HepG2 (cell line): ENCODE measurements at places on chromosomes 12 and 14. TPM values are rescaled to one million over a fixed set of nuclear protein-coding genes. Genes with fewer than 3 reads are reported as not detected.
A peak's percentile ranks its signal among the peaks of the same experiment; 100 is the strongest.

Gene CTSG
- not detected in 2 replicates for total RNA-seq

Gene LRP1-AS
- not detected in 2 replicates for total RNA-seq

Gene KRT73
- not detected in 2 replicates for total RNA-seq

Gene IGF1
- not detected in 2 replicates for total RNA-seq

Gene TAS2R7
- total RNA-seq, result not detected in 2 replicates

- no peaks in the 10 kb centered on the region for H3K36me3 ChIP-seq
- no peak for DNase-seq
- H3K4me3 ChIP-seq, result no peak overlapping the region
- no peaks in the 10 kb centered on the region for H3K27me3 ChIP-seq
- no peak overlapping the region for H3K27ac ChIP-seq
Observed at GRCh38 chr12:18549598-18549997, 188.2 kb downstream of the PLCZ1 start.

DNA sequence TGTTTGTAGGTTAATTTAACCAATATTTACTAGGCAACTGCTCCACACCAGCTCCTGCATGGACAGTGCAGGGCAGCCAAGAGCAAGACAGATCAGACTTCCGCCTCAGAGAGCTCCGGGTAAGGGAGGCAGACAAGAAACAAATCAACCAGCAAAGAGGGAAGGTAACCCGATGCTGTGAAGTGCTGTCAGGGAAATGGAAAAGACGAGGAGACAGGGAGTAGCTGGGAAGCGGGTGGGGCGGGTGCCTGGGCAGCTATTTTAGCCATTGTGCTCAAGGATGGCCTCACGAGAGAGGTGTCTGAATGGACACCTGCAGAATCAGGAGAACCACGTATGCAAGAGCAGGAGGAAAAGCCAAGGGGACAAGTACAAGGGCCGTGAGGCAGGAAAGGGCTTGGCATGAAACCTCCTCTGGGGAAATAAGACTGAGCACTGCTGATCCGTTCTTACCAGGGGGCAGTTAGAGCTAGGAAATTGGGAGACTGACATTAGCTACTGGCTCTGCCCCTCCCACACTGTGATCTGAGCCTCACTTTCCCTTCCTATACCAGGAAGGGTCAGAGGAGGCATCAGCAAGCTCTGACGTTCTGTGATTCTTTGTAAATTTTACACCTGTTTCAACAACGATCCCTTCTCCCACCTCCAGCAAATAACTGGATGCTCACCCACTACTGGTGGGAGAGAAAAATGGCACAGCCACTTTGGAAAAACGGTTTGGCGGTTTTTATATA, 6.5 kb upstream of the TMEM119 start:
- H3K4me3 ChIP-seq, result no peak overlapping the region
- H3K27me3 ChIP-seq, result peaks cover 9% of the 10 kb centered on the region; the same call in 1 of the 3 replicates

DNA sequence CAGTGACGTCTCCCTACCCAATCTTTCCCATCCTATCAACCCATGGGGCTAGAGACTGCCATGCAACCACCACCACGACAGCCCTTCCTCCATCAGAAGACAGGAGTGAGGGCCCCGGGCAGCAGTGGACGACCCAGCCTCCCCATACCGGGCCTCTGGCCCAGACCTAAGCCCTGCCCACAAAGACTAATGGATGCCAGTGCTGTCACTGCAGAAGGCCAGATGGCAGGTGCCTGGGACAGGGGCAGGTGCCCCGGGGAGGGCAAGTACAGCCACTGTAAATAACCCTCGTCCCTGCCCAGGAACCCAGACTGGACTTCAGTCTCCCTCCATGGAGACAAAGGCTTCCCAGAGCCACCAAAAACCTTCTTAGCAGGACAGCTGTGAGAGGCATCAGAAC, 20.3 kb upstream of the HSPB8 start:
- no peaks in the 10 kb centered on the region for H3K36me3 ChIP-seq
- no peaks in the 10 kb centered on the region; the same call in 1 of the 2 replicates for H3K27me3 ChIP-seq
- H3K27ac ChIP-seq, result no peak overlapping the region
- no peak overlapping the region for H3K4me3 ChIP-seq
- DNase-seq, result no peak
- no peaks in the 10 kb centered on the region for H3K4me1 ChIP-seq

DNA sequence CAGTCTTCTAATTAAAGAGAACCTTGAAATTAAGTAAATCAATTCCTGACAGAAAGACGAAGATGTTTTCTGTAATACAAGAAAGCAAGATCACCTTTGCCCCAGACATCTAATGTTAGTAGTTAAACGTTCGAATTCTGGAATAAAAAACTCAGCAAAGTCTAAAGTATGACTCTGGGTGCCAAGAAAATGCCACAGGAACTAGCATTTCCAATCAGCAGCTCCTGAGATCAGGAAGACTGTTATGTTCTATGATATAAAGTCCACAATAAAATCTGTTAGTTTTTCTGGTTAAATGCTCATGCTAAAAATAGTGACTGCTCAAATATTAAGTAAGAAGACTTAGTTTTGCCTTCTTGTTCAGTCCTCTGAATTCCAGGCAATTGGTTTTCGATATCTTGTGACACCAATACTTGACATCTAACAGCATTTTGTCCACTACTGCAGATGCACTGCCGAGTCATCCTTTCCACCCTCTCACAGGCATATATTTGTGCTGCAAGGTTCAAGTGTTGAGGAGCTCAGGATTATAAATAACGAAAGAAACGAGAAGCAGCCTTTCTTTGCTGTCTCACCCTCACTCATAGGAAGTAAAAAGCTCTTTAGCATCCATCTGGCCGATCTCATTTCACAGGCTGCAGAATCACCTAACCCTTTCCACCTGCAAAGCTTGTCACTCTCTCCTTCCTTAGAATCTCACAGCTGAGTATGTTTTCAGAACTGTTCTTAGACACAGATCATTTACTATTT, 32.0 kb downstream of the SSH1 start:
- H3K4me1 ChIP-seq, result no peaks in the 10 kb centered on the region
- DNase-seq, result no peak
- no peaks in the 10 kb centered on the region for H3K27me3 ChIP-seq
- no peak overlapping the region for H3K4me3 ChIP-seq
- peaks cover 1% of the 10 kb centered on the region for H3K36me3 ChIP-seq
- H3K27ac ChIP-seq, result no peak overlapping the region

- peak; percentile 46 for DNase-seq
- H3K4me1 ChIP-seq, result 0 out of 2 replicates have a peak, but pooled peaks cover 7% of the 10 kb centered on the region
- no peak overlapping the region for H3K27ac ChIP-seq
- H3K4me3 ChIP-seq, result no peak overlapping the region
- H3K27me3 ChIP-seq, result no peaks in the 10 kb centered on the region; the same call in 1 of the 2 replicates
- H3K36me3 ChIP-seq, result no peaks in the 10 kb centered on the region
Observed at GRCh38 chr12:50314636-50315312, 31.5 kb upstream of the LIMA1 start.

- no peak for DNase-seq
- no peaks in the 10 kb centered on the region for H3K36me3 ChIP-seq
- H3K27me3 ChIP-seq, result no peaks in the 10 kb centered on the region
- H3K4me1 ChIP-seq, result peaks cover 45% of the 10 kb centered on the region
Observed at GRCh38 chr12:121708313-121709063, 4.1 kb upstream of the TMEM120B start.

GRCh38 chr12:61713121-61713520, 547.1 kb upstream of the USP15 start:
- H3K27ac ChIP-seq, result no peak overlapping the region
- no peaks in the 10 kb centered on the region for H3K27me3 ChIP-seq
- no peaks in the 10 kb centered on the region for H3K4me1 ChIP-seq
- H3K4me3 ChIP-seq, result no peak overlapping the region
- DNase-seq, result no peak

GRCh38 chr12:24615967-24616411, 332.9 kb downstream of the BCAT1 start:
- H3K27me3 ChIP-seq, result no peaks in the 10 kb centered on the region
- H3K27ac ChIP-seq, result no peak overlapping the region
- no peak overlapping the region for H3K4me3 ChIP-seq
- H3K36me3 ChIP-seq, result no peaks in the 10 kb centered on the region
- H3K4me1 ChIP-seq, result peaks cover 12% of the 10 kb centered on the region

DNA sequence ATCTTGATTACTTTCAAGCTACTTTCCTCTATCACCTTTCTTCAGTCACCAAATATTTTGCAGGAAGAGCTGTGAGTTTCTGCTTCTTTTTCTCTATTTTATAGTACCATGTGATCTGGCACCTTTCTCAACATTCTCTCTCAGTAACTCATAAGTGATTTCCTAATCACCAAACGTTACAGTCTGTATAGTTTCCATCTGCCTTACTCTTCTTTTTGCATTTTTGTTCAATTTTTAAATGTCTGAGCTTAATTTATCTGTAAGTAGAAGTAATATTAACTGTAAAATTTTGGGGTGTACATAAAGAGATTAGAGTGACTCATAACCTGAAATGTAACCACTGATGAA, 422.1 kb upstream of the SYT1 start:
- H3K4me1 ChIP-seq, result no peaks in the 10 kb centered on the region
- no peaks in the 10 kb centered on the region for H3K27me3 ChIP-seq
- DNase-seq, result no peak
- H3K36me3 ChIP-seq, result no peaks in the 10 kb centered on the region

- no peaks in the 10 kb centered on the region for H3K27me3 ChIP-seq
- H3K4me1 ChIP-seq, result peaks cover 32% of the 10 kb centered on the region
- peak overlapping the region; percentile 98 for H3K27ac ChIP-seq
- H3K4me3 ChIP-seq, result peak overlapping the region; percentile 87
- DNase-seq, result no peak
Observed at GRCh38 chr14:44897845-44898151, 63.9 kb downstream of the KLHL28 start.

GRCh38 chr14:96391293-96392118, 422 bp upstream of the AK7 start:
- H3K4me1 ChIP-seq, result peaks cover 18% of the 10 kb centered on the region
- H3K36me3 ChIP-seq, result 0 out of 3 replicates have a peak, but pooled peaks cover 3% of the 10 kb centered on the region
- H3K27me3 ChIP-seq, result no peaks in the 10 kb centered on the region
- peak; percentile 82 for DNase-seq
- H3K4me3 ChIP-seq, result peak overlapping the region; percentile 66
- H3K27ac ChIP-seq, result no peak overlapping the region

DNA sequence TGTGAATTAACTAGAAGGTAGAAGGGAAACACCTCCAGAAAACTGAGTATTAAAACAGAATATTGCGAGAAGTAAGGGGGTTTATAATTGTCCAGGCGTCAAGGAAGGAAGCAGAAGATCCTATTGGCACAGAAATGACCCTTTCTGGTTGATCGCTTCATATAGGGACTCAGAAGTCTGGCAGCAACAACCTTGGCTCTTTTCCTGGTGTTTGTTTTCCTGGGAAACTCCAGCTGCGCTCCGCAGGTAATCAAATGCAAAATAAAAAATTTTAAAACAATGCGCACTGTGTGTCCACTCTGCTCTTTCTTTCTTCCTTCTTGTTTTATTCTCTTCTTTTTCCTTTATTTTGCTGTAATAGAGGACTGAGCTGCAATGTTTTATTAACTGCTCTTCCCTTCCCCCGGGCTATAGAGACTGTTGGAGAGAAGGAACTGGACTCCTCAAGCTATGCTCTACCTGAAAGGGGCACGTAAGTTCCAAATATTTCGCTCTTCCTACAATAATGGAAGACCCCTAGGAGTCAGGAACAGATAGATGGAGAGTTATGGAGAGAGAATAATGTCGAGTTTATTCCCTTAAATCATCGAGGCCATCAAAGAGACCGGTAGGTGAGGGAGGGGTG, 737 bp downstream of the SPX start:
- H3K36me3 ChIP-seq, result no peaks in the 10 kb centered on the region
- H3K4me3 ChIP-seq, result no peak overlapping the region; the same call in 1 of the 2 replicates
- no peak overlapping the region for H3K27ac ChIP-seq

DNA sequence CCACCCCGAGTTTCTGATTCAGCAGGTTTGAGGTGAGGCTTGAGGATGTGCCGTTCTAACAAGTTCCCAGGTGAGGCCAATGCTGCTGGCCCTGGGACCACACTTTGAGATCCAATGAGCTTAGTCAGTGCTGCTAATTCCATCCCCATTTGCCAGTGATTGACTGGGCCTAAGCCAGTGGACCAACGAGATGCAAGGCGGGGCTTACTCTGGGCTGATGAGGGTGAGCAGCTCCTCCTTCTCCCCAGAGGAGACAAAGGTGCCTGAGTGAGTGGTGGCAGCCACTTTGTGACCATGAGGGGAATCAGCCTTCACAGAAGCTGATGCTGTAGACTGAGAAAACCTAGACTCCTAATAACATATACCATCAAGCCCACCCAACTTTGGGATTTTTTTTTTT, 23.1 kb upstream of the HNF1A start:
- no peaks in the 10 kb centered on the region for H3K27me3 ChIP-seq
- H3K27ac ChIP-seq, result no peak overlapping the region
- no peak for DNase-seq
- H3K4me1 ChIP-seq, result peaks cover 39% of the 10 kb centered on the region
- no peak overlapping the region for H3K4me3 ChIP-seq
- no peaks in the 10 kb centered on the region for H3K36me3 ChIP-seq

DNA sequence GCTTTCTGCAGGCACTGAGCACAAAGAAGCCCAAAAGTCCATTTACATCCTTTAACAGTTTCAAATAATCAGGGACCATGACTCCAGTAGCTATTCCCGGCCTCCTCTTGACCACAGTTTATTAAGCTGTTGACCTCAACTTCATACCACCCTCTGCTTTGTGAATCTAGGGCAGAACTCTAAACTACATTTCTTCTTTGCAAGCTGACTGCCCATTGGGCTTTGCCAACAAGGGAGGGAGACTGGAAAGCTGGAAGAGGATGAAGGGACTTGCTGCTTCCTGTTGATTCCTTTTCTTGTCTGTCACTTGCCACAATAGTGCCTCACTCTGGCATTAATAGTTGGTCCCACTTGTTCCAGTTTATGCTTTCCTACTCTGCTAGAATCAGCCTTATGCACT, 2.7 kb downstream of the CGRRF1 start:
- H3K27ac ChIP-seq, result no peak overlapping the region
- peaks cover 48% of the 10 kb centered on the region for H3K4me1 ChIP-seq
- no peak for DNase-seq
- H3K4me3 ChIP-seq, result no peak overlapping the region

- H3K27me3 ChIP-seq, result no peaks in the 10 kb centered on the region
- peaks cover 54% of the 10 kb centered on the region for H3K4me1 ChIP-seq
- no peaks in the 10 kb centered on the region for H3K36me3 ChIP-seq
- DNase-seq, result peak; percentile 96
Observed at GRCh38 chr12:26274441-26275312, 79.3 kb downstream of the SSPN start.

DNA sequence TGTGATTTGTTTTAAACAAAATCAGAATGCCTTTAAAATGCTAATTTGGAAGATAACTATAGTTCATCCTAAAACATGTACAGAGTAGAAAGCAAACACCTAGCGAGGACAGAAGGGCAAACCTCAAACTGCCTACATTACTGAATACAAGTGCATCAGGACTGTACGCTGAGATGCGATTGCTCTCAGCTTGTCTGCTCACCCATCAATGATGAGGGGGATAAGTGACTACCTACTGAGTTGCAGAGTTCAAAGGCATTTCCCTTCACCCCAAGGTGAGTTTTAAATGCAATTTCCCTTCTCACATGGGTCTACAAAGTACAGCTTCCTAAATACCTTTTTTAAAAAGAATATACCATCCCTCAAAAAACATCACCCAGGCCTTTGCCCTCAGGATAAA, 52.9 kb downstream of the PHLDA1 start:
- DNase-seq, result no peak
- H3K27ac ChIP-seq, result peak overlapping the region; percentile 91
- peaks cover 88% of the 10 kb centered on the region for H3K4me1 ChIP-seq

DNA sequence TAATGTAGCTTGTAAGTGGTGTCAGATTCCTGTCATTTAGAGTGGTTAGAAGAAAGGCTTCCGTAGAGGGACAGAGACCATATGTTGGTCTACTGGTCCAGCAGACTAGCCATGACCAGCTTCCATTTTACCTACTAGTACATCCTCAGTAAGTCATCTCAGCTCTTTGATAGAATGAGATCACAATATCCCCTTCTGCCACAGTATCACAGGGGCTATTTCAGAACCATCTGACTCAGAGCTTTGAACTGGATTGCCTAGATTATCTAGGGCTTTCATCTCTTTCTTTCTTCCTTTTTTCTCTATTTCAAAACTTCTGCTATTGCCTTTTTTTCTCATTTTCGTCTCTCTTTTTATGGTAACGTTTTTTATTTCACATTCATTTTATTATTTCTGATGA, 4.7 kb downstream of the ZDHHC17 start:
- no peak overlapping the region; the same call in 1 of the 2 replicates for H3K4me3 ChIP-seq
- H3K27ac ChIP-seq, result no peak overlapping the region
- no peaks in the 10 kb centered on the region for H3K36me3 ChIP-seq
- peaks cover 38% of the 10 kb centered on the region for H3K4me1 ChIP-seq
